ENCODE measurements at places on chromosomes 5 and 9.

- DNase-seq = no peak
These were observed 6.9 kb downstream of the LPCAT1 start for GRCh38 chr5:1516615-1517601.

GRCh38 chr9:78292716-78293497, 4.0 kb upstream of the PSAT1 start:
- DNase-seq = no peak

- DNase-seq = peak; percentile 48
These were observed 467 bp downstream of the C9orf78 start for GRCh38 chr9:129834489-129835127.

- DNase-seq = no peak
These were observed 421.8 kb downstream of the ACTL7B start for GRCh38 chr9:108434036-108434435.

DNA sequence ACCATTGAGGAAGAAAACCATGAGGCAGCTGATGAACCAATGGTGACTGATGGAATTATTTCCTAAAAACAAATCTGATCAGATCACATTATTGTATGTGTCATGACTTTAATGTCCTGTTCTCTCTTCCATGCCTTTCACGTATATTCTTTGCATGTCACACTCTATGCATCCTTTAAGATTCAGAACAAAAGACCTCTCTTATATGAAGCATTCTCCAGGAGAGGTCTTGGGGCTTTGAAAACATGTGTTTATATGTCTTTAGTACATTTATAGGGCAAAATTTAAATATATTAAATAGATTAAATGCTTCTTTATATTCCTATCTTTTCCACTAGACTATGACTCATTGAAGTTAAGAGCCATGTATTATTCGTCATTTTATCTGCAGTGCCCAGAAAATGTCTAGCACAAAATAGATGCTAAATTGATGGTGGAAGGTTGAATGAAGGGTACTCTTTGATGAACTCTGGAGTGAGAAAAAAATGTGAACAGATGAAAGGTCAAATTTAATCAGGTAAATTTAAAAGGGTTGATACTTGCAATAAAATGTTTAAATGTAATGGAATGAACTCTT, 196.3 kb downstream of the PSAT1 start:
- no peak for DNase-seq

GRCh38 chr5:116394186-116394867, 180.3 kb downstream of the SEMA6A start:
- DNase-seq = no peak

DNA sequence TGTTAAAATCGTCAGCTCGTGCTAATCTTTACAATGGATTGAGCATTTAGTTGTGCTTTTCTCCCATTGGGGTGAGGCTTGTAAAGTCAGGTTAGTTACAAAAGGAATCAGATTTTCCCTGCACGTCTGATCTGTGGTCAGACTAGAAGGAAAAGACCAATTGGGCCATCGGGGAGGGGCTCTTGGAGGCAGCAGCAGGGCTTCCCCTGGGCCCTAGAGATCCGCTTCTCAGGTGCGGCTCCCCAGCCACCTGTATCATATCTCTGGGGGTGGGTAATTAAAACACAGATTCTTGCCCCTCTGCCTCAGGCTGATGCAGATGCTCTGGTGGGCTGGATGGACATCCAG, 200.3 kb downstream of the HSPA4 start:
- DNase-seq = no peak

DNA sequence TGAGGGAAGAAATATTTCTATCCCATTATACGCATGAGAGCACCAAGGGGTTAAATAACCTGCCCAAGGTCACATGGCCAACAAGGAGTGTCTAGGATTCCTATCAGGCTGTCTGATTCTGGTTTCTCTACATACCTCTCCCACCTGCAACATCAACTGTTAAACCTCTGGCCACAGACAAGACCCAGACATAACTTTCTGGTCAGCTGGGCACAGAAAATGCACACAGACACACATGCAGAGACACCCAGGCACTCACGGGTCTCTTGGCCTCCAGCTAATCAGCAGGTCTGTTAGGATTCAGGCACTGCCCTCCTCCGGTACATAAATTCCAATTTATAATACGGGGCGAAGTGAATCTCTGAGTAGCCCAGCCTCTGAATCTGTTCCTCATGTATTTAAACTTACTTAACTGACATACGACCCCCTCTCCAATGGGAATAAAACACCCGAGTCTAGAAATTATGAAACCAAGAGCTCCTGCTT, 1.5 kb downstream of the SEPTIN8 start:
- DNase-seq = no peak

DNA sequence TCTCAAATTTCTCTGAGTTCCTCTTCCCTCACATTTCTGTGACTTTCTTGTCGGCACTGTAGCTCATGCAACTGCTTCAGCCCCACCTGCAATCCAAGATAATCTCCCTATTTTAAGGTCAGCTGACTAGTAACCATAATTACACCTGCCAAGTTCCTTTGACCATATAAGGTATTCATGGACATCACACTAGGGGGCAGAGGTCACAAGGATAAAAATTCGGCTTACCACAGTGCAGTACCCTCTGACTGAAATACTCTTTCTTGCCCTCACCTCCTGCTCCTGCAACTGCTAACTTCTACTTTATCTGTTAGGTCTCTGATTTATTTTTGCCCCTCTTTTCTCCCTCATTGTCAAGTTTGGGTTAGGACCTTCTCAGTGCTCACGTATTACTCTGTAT, 144.2 kb downstream of the GDNF start:
- DNase-seq = no peak

DNA sequence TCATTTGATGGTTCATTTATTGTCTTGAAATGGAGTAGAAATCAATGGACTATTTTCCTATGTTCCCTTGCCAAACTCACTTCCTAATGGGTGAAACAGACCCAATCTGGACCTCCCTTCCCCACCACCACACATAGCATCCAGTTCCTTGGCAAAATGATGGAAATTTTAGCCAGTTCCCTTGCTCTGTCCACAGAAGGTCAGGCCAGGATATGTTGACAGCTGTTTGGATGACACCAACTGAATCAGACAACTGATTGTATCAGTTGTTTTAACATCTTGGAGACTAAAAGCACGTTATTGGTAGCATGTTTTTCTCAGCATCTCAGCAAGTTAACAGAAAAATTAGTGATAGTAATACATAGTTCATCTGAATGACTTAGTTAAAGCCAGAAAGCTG, 534.8 kb downstream of the PSAT1 start:
- DNase-seq = no peak

DNA sequence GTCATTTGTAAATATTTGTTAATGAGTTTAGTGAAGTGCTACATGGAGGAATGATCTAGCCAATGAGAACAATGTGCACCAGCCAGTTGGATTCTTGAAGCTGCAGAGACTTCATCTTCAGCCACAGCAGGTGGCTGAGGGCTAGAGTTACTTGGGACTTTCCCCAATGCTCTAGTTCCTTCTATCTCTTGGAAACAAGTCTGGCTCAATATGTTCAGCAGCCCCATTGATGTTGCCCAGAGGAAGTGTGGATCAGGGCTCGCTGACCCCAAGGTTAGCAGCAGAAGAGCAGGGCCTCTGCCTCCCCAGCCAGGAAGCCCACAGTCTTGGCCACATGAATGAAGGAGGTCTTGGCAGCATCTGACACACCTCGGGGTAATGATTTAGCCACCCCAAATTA, 117.5 kb downstream of the SLC1A3 start:
- no peak for DNase-seq

- no peak for DNase-seq
These were observed 4.4 kb downstream of the CCDC187 start for GRCh38 chr9:136299541-136299940.

DNA sequence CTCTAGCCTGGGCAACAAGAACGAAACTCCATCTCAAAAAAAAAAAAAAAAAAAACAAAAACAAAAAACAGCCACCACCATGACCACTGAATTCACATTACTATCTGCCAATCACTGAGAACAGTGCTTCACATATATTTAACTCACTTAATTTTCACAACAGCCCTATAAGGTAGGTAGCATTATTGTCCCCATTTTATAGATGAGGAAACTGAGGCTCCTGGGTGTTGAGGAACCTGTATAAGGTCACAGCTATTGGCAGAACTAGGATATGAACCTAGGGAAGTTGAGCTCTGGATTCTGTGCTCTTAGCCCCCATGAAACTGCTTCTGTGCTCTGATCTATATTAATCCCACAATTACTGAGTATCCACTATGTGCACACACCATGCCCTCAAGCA, 283.7 kb downstream of the CRB2 start:
- no peak for DNase-seq

DNA sequence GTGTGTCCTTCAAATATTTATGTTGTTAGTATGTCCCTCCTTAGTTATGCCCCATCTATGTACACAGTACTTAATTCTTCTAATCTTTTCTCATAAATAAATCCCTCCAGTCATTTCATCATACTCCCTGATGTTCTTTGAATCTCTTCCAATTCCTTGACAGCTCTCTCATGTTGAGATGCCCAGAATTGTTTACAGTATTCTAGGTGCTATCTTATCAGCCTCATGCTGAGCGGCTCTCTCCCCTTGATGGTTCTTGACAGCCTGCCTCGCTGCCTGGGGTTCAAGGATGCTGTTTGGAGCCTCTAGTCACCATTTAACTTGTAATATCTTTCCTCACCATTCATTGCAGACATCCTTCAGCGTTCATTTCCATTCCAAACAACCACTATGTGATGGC, 799.2 kb downstream of the BRINP1 start:
- no peak for DNase-seq

DNA sequence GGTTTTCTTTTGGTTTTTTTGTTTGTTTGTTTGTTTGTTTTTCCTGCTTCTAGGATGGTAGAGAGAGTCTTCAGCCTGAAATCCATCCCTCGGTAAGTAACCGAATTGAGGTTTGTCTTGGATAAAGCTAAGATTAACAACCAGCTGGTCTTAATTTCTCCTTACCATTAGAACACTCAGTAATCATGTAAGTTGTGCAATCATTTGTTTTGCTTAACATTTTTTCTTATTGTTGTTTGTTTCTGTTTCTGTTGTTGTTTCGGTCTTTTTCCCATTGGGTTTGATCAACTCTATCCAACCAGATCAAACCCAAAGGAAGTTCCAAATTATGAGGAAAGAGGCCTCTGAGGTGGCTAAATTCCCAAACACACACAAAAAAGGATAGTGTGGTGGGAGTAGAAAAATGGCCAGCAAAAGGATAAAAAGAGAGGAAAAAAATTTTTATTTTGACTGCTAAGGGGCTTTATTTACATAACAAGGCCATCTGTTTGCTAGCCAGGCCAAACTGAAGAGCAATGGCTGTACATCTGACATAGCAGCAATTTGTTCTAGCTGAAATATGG, 49.6 kb upstream of the ANKRD31 start:
- DNase-seq = no peak

DNA sequence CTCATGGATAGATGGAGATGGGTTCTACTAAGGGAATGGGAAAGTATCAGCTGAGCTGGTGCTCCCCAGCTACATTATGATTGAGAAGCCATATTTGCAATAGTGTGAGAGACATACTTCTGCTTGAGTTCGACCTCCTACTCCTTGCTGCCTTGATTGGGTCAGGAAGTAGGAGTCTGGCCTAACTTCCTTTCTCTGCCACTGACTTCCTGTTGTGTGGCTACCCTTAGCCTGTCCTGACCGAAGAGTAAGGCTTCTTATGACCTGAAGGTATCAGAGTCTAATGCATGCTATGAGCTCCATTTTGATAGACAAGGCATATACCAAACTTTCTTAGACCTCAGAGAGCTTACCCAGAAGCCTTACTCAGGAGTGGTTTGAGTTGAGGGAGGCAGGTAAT, 53.9 kb downstream of the OSTF1 start:
- no peak for DNase-seq

GRCh38 chr9:117678871-117679270, 25.3 kb upstream of the TLR4 start:
- no peak for DNase-seq

GRCh38 chr5:176897263-176897662, 1.9 kb downstream of the HK3 start:
- no peak for DNase-seq

- no peak for DNase-seq
These were observed 1037.1 kb upstream of the NUDT12 start for GRCh38 chr5:104599726-104600125.

GRCh38 chr5:115202952-115203351, 33.2 kb upstream of the TRIM36 start:
- no peak for DNase-seq

DNA sequence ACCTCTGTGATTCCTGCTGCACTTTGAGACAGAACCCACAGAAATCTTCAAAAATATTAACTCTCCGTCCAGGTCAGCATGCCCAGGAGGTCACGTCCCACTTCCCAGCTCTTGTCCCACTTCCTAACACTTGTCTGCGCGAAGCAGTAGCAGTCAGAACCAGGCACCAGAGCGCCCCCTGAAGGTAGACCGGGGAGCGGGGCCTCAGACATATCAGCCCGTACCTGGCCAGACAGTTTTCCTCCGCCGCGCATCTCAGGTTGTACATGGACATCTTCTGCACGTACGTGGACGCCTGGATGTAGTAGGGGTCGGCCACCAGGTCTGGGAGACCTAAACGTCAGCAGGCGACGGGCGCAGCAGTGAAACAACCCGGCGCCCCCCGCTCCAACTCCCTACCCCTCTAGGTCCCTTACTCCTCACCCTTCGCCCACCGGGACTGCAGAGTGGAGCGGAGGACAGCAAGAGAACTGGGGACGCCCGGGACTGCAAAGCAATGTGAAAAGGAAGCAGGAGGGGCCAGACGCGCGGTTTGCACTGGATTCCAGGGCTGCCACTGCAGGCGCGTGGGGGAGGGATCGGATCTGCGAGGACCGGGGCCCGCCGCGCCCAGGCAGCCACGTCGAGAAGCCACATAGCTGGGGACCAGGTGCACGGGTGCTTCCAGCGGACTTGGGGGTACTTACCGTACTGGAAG, 1.2 kb downstream of the LOX start:
- no peak for DNase-seq

DNA sequence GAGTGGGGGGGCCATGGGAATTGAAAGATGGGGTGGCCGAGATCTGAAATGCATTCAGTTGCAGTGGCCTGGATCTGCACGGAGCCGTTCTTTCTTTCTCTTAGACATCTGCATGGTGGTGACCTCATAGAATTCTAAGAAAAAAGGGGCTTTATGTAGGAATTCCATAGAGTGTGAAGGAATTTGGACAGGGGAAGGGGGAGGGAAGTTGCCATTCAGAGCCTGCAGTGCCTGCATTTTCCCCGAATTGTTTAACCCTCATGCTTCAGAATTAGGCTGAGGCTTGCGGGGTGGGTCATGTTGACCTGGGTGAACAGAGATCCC, 4.9 kb downstream of the NEK6 start:
- DNase-seq = no peak

- DNase-seq = no peak
These were observed 12.8 kb downstream of the BTNL9 start for GRCh38 chr5:181052672-181053487.

DNA sequence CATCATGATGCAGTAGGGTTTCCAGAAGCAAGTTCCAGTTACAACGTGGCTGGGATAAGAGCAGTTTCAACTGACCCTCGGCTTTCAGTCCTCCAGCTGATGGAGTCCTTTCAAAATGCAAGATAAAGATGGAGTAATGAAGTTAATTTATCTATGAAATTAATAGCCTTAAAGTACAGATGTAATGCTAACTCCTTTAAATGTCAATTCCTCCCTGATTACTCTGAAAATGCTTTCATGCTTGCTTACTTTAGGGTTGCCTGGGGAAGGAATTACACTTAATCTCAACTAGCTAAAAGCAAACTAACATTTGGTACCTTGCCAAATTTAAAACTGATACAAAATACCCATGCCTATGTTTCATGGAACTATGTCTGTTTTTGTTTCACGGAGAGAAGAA, 178.4 kb downstream of the KIAA0825 start:
- no peak for DNase-seq
